SJCRH30 (cell line): ENCODE measurements at places on chromosomes 4 and X.

DNA sequence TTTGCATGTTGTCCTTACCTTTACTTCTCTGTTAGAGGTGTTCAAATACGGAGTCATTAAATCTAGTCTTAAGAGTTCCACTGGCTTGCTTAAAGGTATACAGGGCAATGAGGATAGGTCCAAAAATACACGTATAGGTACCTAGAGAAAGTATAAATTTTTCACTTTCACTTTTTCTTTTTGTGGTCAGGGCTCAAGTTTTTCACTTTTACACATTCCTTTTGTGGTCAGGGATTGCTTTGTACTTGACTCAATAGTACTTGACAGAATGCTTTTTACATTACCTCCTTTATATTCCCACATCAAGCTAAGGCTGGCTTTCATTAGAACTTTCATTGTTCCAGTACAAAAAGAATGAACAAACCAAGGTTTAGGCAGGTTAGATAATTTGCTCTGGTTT, 21.7 kb downstream of the TMEM184C start:
- DNase-seq: no peak

GRCh38 chrX:112512509-112512908, 167.2 kb downstream of the LHFPL1 start:
- DNase-seq: peak; percentile 21

DNA sequence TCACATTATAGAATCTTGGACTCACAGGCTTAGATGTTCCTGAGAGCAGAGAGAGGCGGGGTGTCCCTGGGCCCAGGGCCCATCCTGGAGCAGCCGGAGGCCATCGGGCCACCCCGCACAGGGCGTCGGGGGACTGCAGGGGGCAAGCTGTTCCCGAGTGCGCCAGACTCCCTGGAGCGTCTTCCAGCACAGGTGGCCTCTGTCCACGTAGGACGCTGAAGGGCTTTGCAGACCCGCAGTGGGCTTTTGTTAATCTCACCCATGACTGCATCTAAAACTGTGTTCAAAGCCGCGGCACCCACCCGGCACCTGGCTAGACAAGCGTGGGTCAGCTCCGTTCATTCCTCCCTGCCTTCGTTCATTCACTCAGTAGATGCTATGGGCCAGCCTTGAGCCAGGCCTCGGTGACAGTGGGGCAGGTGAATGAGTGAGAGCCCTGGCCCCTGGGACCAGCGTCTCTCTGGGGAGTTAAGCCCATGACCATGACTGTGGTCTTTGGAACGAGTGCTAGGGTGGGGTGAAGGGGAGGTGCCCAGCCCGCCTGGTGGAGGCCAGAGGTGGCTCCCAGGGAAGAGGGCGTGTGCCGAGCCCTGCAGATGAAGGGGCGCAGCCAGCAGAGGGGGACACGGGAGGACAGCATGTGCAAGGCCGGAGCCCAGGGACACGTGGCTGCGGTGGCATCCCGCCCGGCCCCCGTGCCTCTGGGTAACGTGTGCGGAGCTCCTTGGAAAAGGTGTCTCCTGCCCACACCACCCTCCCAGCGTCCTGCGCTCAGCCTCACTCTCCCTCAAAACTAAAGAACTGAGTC, 98.3 kb downstream of the HMX1 start:
- DNase-seq: no peak

GRCh38 chr4:146029939-146030710, 91.5 kb upstream of the ZNF827 start:
- no peak for DNase-seq

DNA sequence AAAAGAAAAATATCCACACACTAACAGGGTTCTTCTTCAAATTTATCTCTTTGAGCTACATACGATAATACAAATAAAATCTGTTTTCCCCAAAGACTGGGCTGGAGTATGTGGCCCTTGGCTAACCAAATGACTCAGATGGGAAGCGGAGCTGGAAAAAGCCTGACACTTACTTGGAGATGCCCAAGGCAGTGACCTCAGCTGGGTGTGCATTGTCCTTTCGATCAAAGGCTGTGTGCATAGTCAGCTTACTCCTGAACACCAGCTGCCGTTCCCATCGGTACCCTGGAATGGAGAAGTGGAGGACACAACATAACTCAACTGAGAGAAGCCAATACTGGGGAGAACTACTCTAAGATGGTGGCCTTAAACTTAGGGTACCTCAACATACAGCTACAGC, 95.1 kb downstream of the CDS1 start:
- DNase-seq: no peak

GRCh38 chr4:105184316-105184980, 37.8 kb downstream of the TET2 start:
- DNase-seq: no peak

DNA sequence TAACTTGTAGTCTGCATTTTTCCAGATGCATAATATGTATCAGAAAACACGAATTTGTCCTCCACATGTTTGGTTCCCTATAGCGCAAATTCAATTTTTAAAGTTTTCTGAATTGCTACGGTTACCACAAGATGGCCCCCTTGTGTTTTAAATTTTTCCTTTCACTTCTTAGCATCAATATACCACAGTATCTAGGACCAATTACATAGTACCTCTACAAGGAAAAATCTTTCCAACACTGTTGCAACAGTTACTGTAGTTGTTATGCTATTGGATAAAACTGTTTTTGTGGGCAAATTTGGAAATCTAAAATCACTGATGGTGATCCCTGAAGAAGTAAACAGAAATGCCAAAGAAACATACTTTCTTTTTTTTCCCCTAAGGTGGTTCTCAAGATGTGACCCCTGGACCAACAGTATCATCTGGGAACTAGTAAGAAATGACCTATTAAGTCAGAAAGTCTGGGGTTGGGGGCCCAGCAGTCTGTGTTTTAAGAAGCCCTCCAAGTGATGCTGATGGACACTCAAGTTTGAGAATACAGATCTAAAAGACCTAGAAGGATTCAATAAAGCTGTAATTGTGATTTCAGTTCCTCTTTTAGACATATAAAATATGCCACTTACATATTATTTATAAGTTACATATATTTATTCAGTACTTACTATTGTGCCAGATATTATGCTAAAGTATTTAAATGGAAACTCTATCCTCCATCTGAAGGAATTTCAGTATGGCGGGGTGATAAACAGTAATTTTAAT, 3.1 kb downstream of the ZGRF1 start:
- DNase-seq: no peak

GRCh38 chrX:150219374-150220185, 143.5 kb upstream of the MAMLD1 start:
- DNase-seq: no peak

- peak; percentile 29 for DNase-seq
These were observed 250 bp downstream of the USP9X start for GRCh38 chrX:41085512-41085877.

DNA sequence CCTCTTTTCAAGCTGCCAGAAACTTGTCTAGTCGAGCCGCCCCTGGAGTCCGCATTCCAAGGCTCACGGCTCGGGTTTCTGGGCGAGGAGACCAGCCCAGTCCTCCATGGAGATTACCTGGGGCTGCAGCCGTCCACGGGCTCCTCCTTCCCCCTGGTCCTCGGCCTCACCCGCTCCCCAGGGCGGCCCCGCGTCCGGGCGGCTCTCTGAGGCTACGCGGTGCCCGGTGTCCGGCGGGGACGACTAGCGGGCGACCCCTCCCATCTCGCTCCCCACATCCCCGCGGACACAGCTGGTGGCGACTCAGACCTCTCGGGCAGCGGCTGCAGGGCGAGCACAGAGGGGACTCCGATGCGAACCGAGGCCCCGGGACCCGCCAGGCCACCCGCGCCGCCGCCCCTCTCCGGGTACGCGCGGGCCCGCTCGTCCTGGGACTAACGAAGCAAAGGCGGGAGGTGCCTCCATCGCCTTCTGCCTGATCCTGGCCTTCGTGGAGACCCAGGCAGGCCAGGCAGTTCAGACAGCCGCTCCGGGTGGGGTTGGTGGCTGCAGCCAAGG, 159.4 kb downstream of the TRAM1L1 start:
- DNase-seq: no peak

DNA sequence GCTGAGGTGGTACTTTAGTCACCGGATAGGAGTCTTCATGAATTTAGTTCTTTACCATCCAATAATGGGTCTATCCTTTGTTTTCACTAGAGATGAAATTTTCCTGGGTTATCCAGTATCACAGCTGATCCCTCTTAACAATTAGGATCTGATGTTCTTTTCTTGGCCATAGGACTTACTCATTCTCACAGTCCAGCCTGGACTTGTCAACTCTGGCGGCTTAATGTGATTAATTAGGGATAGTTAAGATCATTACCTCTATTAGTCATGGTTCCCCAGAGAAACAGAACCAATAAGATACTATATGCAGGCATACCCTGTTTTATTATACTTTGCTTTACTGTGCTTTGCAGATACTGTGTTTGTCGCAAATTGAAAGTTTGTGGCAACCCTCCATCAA, 272.7 kb upstream of the FAT4 start:
- DNase-seq: no peak

DNA sequence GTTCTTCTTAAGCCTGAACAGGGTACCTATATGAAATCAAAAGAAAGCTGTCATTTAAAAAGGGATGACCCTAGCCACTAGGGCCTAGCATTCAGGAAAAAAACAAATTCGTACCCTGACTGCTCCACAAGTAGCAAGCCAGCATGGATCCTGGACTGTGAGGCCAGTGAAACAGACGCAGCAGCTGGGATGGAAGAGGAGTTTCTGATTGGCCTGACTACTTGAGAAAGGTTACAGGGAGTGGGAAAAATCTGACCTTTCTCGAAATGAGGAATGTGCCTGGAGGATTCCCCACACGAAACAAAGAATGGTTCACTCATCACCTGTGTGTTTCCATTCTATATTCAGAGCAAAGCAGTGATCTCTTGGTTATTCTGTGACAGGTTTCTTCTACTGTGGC, 87.6 kb upstream of the JADE1 start:
- DNase-seq: peak; percentile 7

GRCh38 chr4:108292229-108292628, 123.5 kb upstream of the LEF1 start:
- DNase-seq: no peak

DNA sequence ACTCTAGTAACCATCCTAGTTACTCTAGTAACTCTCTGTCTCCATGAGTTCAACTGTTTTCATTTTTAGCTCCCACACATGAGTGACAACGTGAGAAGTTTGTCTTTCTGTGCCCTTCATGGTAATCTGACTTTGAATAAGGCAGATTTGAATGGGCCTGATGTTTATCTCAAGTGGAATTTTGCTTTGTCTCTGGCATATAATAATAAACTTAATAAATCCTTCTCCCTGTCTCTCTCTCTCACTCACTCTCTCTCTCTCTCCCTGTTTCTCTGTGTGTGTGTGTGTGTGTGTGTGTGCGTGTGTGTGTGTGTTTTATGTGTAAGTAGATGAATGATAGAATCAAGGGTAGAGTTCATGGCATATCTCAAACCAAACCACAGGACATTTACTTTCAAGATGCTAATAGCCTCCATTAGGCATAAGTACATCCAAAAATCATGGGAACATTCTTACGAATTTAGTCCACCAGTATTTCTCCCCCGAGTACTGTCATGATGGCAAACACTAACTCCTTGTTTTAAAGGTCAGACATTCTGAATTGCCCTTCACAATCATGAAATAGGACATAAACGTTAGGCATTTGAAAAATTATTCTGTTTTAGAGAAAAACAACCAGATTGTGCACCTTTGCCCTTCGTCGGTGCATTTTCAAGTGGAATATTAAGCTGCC, 193.1 kb downstream of the SPATA18 start:
- no peak for DNase-seq

GRCh38 chr4:110484029-110484428, 8.1 kb downstream of the ENPEP start:
- no peak for DNase-seq

DNA sequence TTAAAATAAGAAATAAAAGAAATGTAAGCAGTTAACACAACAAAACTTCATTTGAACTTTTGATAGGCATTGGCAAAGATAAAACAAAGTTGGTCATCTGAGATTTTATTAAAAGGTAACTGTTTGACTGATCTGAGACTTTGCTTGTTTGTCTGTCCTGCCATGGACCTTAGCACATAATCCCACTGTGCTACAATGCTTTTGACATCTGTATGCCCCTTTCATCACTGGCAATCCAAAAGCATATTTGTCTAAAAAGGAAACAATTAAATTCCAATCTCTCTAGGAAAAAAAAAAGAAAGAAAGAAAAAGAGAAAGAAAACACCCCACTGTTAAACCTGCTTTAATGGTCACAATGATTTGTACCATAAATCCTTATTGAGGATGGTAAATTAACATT, 231.0 kb downstream of the DACH2 start:
- DNase-seq: no peak

GRCh38 chr4:2849267-2850152, 5.9 kb downstream of the ADD1 start:
- DNase-seq: no peak

GRCh38 chrX:135295238-135295943, 13.9 kb upstream of the ETDC start:
- no peak for DNase-seq

DNA sequence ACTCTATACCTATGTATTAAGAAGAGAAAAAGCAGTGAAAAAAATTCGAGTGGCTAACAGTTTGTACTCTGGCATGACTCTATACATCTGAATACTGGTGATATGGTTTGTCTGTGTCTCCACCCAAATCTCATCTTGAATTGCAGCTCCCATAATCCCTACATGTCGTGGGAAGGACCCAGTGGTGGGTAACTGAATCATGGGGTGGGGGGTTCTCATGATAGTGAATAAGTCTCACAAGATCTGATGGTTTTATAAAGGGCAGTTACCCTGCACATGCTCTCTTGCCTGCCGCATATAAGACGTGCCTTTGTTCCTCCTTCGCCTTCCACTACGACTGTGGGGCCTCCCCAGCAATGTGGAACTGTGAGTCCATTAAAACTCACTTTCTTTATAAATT, 70.4 kb downstream of the LRBA start:
- no peak for DNase-seq

DNA sequence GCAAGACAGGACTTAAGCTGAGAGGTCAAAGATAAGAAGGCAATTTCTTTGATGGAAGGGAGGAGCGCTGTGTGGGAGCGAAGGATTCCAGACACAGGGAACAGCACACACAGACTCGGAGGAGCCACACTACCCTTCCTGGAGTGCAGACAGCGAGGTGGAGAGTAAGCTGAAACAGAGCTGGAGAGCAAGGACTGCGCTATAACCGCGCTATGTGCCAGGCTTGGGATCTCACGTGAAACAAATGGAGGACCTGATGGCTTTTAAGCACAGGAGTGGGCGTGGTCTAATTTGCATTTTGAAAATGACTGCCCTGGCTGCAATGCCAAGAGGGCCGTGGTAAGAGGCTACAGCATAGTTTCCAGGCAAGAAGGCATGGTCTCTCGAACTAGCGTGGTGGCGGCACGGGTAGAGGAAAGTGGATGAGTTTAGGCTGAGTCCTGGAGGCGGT, 113.9 kb upstream of the SORBS2 start:
- no peak for DNase-seq

- DNase-seq: no peak
These were observed 51.0 kb upstream of the MTM1 start for GRCh38 chrX:150517303-150517910.

- DNase-seq: no peak
These were observed 191.8 kb upstream of the CXorf66 start for GRCh38 chrX:140157143-140157542.

- DNase-seq: no peak
These were observed 108.6 kb downstream of the ARHGAP6 start for GRCh38 chrX:11557120-11557519.

- no peak for DNase-seq
These were observed 70.2 kb downstream of the SUPT20HL2 start for GRCh38 chrX:24243692-24244091.

- no peak for DNase-seq
These were observed 5.9 kb downstream of the SOWAHB start for GRCh38 chr4:76892001-76892400.
